ENCODE measurements at places on chromosomes 6 and 20.

- peak; percentile 47 for DNase-seq
Measured at GRCh38 chr6:22110061-22110460, 186.8 kb downstream of the PRL start.

GRCh38 chr6:36426622-36427021 lies 16.0 kb downstream of the PXT1 start:
- DNase-seq, result no peak

- no peak for DNase-seq
Measured at GRCh38 chr6:136887953-136888352, 34.1 kb upstream of the SLC35D3 start.

GRCh38 chr20:46131396-46131795 lies 13.3 kb downstream of the CD40 start:
- no peak for DNase-seq

DNA sequence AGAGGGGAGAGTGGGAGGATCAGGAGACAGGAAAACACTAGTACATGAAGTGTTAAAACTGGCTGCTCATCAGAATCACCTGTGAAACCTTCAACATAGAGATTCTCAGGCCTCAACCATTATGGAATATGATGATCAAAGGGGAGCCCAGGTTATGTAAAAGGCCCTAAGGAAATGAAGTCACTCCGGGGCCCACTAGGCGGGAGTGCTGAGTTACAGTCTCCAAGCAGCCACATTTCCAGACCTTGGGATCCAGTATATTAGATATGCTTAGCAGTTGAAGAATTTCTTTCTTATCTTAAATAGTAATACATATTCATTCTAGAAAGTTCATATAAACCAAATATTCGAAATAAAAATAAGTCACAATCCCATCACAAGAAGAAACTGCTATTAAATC lies 476.3 kb downstream of the PRKN start:
- peak; percentile 10 for DNase-seq

GRCh38 chr20:39885975-39886649 lies 802.9 kb downstream of the MAFB start:
- DNase-seq, result peak; percentile 97

DNA sequence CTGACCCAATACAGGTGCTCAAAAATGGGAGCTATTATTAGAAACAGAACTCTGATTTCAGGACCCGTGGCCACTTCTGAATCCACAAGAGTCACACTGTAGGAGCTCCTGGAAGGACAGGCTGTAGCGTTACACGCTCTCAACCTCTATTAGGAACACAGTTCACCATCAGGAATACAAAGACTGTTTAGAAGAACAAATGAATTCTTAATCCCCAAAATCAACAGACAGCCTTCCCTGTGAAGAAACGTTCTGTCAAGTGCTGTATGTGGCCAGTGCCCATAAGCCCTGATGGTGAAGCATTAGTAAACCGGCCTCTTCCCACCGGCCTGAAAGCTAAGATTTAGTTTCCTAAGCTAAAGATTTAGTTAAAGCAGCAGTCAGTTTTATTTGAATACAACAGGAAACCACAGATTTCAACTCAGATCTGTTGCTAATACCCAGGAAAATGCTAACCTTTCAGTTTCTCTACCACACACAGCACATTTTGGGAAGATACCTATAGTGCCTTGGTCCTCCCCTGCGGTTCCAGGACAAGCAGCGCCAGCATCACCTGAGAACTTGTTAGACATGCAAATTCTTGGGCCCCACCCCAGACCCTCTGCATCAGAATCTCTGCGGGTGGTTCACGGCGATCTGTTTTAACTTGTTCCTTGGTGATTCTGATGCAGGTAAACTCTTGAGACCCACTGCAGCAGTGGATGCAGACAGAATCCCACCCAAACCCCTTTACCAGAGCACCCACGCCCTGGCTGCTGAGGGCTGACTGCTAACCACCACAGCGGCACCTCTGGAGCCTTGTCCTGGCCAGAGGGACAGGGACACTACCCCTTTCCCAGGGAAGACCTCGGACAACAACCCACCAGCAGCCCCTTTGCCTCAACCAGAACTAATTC lies 33.4 kb downstream of the MTRES1 start:
- DNase-seq, result no peak

GRCh38 chr6:100880149-100880852 lies 828 bp downstream of the ASCC3 start:
- DNase-seq, result no peak

All from fibroblast of skin of scalp (primary cell).